Urinary bladder (tissue), 4 donors: ENCODE measurements at places on chromosomes 5 and 9. TPM values are rescaled to one million over a fixed set of nuclear protein-coding genes. Genes with fewer than 3 reads are reported as not detected.

CCDC192 gene
- total RNA-seq: not detected

C9 gene
- total RNA-seq: not detected

MOB3B gene
- total RNA-seq: 8.0 TPM

IFNA13 gene
- total RNA-seq: not detected

C9orf57 gene
- total RNA-seq: not detected
